ENCODE measurements at places on chromosomes 3 and 15. TPM values are rescaled to one million over a fixed set of nuclear protein-coding genes. Genes with fewer than 3 reads are reported as not detected.

GRCh38 chr3:42979044-42979972, at the start of gene GASK1A:
Gene GASK1A (plus strand): TSS chr3:42979311. CDS start chr3:42979643, 332 bp downstream.
- H3K27me3 ChIP-seq, result peaks cover 10% of the 10 kb centered on the region
- DNase-seq, result no peak
- no peaks in the 10 kb centered on the region for H3K36me3 ChIP-seq
- no peaks in the 10 kb centered on the region for H3K4me1 ChIP-seq

DNA sequence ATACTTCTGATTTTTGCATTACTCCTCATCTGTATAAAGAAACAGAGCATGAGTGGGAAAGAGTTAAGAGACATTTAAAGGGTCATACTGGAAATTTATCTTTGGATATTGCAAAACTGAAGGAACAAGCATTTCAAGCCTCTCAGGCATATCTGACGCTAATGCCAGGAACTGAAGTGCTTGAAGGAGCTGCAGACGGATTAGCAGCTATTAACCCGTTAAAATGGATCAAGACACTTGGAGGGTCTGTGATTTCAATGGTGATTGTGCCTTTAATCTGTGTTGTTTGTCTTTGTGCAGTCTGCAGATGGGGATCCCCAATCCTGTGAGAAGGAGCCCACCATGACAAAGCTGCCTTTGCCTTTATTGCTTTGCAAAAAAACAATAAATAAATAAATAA, 202.5 kb upstream of the UBE3A start:
- H3K36me3 ChIP-seq, result no peaks in the 10 kb centered on the region
- DNase-seq, result no peak
- no peaks in the 10 kb centered on the region for H3K27me3 ChIP-seq
- no peak overlapping the region for H3K4me3 ChIP-seq
- no peaks in the 10 kb centered on the region for H3K4me1 ChIP-seq

GRCh38 chr3:153209596-153209995, 47.6 kb downstream of the RAP2B start:
- H3K4me1 ChIP-seq, result no peaks in the 10 kb centered on the region
- DNase-seq, result no peak
- H3K27me3 ChIP-seq, result no peaks in the 10 kb centered on the region
- no peaks in the 10 kb centered on the region for H3K36me3 ChIP-seq
- no peak overlapping the region for H3K27ac ChIP-seq
- H3K4me3 ChIP-seq, result no peak overlapping the region

GRCh38 chr3:141804447-141804777, 41.2 kb downstream of the GRK7 start:
- no peak overlapping the region for H3K4me3 ChIP-seq
- no peak overlapping the region for H3K27ac ChIP-seq
- no peaks in the 10 kb centered on the region for H3K36me3 ChIP-seq
- peak; percentile 1 for DNase-seq

The GOLGA6L4 gene
- 0.23 TPM for polyA plus RNA-seq

DNA sequence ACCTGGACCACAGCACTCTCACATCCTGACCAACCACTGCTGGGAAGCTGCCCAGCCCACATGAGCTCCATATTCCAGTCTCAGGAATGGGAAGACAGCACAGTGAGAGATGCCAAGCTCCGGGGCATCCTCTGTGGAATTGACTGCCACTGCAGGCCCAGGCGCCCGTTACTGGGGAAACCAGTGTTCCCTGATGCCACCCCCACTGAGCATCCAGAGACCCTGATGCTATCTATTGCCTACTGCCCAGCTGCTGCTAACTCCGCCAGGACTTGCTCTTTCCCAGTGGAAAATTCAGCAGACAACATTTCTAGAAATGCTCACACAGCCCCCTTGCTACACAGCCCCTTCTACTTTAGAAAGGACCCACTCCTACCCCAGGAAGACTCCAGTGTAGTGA, 57.6 kb downstream of the CYP19A1 start:
- DNase-seq, result no peak
- H3K4me3 ChIP-seq, result no peak overlapping the region
- H3K27me3 ChIP-seq, result no peaks in the 10 kb centered on the region
- H3K36me3 ChIP-seq, result no peaks in the 10 kb centered on the region
- no peak overlapping the region for H3K27ac ChIP-seq
- H3K4me1 ChIP-seq, result peaks cover 10% of the 10 kb centered on the region

The TYRO3 gene
- polyA plus RNA-seq, result not detected

Measured in GM12878 (cell line).